ENCODE measurements at places on chromosomes 6 and 20. TPM values are rescaled to one million over a fixed set of nuclear protein-coding genes. Genes with fewer than 3 reads are reported as not detected.

- peak overlapping the region; percentile 100 for H3K4me3 ChIP-seq
- H3K4me1 ChIP-seq, result peaks cover 35% of the 10 kb centered on the region
- no peaks in the 10 kb centered on the region for H3K27me3 ChIP-seq
- peak overlapping the region; percentile 97 for H3K27ac ChIP-seq
- no peak for DNase-seq
- peaks cover 17% of the 10 kb centered on the region for H3K36me3 ChIP-seq
Observed at GRCh38 chr20:59940956-59941294, 736 bp downstream of the FAM217B start.

The HCRTR2 gene
- polyA plus RNA-seq, result not detected

The TRIM10 gene
- polyA plus RNA-seq, result not detected

The TAP1 gene
- 396 TPM for polyA plus RNA-seq

All from CD8-positive, alpha-beta memory T cell (primary cell).